Astrocyte of the spinal cord (primary cell): ENCODE measurements at places on chromosomes 1 and 21.

DNA sequence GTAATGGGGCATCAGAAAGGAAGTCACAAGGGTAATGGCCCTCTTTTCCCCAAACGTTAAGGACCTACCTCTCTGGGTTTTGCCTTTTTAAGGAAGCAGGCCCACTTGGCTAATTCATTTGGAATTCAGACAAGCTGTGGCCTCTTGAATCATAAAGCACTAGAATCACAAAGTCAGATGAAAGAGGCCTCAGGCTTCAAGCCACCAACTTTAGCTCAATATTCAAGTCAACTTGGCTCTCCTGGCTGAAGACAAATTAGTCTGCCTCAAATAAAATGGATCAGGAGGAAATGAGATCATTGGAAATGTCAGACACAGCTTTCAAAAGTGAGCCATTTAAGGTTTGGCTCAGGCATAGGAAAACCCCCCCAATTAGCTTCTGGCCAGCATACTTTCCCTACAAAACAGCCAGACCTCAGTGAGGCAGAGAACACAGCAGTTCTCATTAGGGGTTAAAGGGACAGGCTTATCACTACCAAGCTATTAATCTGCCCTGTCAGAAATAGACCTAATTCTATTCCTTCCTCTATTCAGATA is 34.3 kb downstream of the SLC35D1 start:
- peak; percentile 88 for DNase-seq

DNA sequence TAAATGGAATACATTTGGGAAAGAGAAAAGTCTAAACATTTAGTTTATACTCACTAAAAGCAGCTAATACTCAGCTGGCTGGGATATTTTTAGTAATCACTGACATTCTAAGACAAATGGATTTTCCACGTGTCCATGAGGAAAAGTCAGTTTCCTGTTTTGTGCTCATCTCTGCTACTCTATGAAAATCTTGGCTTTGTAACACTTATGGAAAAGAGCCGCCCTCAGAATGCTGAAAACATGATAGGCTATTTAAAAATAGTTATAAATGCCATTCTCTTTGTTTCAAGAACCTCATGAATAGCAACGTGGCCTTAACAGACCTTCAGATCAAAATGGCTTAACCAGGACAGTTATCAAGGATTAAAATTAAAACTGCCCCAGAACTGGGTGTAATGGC is 29.9 kb downstream of the MRAP start:
- peak; percentile 16 for DNase-seq

DNA sequence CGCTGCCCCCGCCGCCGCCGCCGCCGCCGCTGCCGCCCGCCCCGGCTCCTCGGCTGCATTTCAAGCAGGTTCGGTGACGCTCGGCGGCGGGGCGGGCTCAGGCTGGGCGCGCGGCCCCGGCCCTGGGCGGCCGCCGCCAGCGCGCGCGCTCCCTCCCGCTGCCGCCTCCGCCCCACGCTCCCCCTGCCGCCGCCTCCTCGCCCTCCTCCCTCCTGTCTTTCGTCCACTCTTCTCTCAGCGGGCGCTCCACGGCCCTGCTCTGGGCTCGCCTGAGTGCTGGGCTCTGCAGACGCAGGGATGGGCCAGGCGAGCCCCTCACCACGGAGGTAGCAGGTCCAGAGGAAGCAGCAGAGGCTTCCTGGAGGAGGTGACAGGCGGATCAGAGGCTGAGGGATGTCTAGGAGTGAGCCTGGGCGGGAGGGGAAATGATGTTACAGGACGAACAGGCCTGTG is at the start of gene LRP8:
LRP8 (minus strand) TSS at position 62 of the 453 bp plus-strand sequence. CDS start 158 bp downstream, outside the sequence.
- peak; percentile 57 for DNase-seq

GRCh38 chr1:92410706-92411105 is 76.0 kb downstream of the GFI1 start:
- DNase-seq, result no peak

DNA sequence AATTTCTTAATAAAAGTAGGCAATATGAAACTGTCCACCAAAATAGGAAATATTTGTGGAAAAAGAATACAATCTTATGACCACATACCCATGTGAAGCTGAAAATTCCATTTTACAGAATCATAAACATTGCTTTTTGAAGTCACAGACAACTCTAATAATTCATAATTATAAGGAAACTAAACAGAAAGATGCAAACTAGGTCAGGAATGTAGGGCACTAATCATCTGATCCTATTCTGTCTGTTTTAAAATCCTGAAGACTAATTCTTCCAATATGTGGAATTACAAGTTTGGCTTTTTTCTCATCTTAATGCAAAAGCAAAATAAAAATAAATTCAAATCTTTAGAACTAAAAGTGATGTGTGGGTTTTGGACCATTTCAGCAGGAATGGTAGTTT is 528.6 kb downstream of the LTN1 start:
- DNase-seq, result no peak

GRCh38 chr1:14755518-14756252 is 157.2 kb downstream of the KAZN start:
- DNase-seq, result no peak

GRCh38 chr1:173827611-173828010 is 2.9 kb upstream of the CENPL start:
- DNase-seq, result no peak

DNA sequence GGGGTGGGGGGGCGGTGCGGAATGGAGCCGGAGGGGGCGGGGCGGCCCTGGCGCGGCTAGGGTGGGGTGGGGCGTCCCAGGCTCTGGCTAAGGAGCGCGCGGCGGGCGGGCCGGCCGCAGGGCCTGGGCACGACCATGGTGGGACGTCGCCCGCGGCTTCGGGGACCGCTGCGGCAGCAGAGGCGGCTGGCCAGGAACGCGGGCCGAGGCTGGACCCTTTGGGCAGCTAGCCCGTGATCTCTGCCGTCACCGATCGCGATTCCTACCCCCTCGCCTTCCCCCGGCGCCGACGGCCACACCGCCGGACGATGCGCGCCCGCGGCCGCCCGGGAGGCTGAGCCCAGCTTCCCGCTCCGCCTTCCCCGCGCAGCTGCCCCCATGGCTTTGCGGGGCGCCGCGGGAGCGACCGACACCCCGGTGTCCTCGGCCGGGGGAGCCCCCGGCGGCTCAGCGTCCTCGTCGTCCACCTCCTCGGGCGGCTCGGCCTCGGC is at the start of gene MAP3K21:
MAP3K21 (plus strand) TSS at position 74 of the 491 bp plus-strand sequence; CDS start at position 379, 305 bp downstream.
- DNase-seq, result no peak

GRCh38 chr1:75725266-75725665 is 757 bp downstream of the ACADM start:
- peak; percentile 33 for DNase-seq

DNA sequence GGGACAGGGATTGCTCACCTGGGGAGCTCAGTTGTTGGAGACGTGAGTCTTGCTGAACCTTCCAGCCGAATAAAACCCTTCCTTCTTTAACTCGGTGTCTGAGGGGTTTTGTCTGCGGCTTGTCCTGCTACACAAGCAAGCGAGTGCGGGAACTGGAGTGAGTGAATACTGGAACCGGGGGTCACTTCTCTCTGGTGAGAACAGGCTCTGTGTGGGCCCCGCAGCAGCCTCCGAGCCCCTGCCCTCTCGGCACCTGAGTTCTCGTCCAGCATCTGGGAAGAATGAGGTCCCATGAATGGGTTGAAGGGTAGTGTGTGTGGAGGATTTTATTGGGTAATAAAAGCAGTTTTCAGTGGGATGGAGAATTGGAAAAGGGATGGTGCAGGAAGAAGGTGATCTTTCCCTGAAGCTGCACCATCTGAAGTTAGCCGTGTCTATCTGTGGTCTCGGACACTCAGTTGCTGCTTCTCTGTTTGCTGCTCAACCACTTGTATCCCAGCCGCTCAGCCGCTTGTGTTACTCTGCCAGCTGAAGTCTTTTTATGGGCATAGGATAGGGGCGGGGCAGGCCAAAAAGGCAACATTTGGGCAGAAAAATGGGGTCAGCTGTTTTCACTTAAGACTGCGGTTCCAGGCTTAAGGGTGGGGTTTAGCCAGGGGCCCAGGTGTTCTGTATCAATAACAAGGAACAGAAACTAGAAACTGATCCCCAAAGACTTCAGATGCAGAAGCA is 450.6 kb upstream of the CAMK1G start:
- DNase-seq, result no peak

DNA sequence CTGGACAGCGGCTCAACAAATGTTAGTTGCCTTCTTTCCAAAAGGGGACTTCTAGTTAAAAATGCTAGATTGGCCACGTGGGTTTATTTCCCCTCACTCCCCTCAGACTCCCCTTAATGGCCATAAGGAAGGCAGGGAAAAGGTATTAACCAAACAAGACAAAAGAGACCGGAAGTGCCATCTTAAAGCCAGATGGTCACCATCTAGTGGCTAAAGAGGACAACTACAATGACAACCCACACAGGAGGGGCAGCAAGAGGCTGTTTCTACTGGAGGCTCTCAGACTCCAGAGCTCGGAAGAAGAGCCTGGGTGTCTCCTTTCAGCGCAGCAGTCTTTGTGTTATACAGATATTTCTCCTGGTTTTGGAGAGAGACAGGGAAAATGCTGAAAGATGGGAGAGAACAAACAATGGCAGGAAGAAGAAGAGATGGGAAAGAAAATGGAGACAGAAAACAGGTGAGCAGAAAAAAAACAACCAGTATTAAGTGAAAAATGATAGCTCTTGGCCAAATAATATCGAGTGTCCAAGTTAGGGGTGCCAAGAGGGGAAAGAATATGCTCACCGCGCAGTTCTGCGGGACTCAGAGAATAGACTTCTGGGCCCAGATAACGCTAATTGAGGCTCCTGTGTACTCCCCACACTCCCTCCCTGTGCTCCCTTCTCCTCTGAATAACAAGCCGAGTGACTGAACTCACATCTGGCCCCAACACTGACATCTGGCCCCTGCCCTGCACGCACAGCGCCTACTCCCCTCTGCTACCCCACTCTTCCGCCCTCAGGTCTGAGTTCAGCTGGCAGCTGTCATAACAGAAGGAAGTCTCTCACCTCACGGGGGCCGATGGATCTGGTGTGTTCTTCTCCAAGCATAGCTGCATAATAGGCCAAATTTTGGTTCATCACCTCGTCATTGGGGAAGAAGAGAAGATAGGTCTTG is 9.6 kb downstream of the P3H1 start:
- DNase-seq, result peak; percentile 69

GRCh38 chr1:203046984-203047630 is 20.8 kb downstream of the PPFIA4 start:
- peak; percentile 59 for DNase-seq

GRCh38 chr1:89831462-89832120 is 10.8 kb downstream of the LRRC8D start:
- DNase-seq, result no peak

GRCh38 chr1:115647507-115647906 is 5.7 kb downstream of the VANGL1 start:
- DNase-seq, result no peak

GRCh38 chr1:11339346-11340232 is 66.6 kb downstream of the UBIAD1 start:
- DNase-seq, result no peak

DNA sequence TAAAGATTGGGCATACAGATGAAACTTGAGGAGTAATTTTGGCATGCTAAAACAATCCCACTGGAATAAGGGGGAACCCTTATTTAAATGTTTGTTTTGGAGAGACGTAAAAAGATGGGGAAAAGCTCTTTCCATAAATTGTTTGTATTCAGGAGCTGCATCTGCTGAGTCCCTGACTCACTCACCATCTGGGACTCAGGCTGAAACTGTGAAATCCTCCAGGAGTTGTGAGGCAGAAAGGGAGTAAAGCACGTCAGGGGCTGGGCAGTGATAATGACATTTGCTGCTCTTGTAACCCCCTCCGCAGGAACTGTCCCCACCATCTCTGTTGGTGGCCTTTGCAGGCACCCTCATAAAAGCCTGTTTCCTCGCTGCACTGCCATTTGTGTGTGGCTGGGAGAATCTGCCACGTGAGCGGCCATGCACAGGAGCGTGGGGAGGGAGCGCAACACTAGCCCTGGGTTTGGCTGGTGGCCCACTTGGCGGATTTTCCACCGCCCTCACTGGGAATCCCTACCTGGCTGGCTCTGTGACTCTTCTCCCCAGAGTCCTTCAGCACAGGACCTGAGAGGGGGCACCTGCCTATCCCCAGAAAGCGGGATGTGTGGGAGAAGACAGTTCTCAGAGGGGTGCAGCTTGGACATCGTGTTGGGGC is 45.3 kb downstream of the ZSCAN20 start:
- no peak for DNase-seq

GRCh38 chr1:148355976-148356375 is 127.1 kb downstream of the PPIAL4G start:
- no peak for DNase-seq

DNA sequence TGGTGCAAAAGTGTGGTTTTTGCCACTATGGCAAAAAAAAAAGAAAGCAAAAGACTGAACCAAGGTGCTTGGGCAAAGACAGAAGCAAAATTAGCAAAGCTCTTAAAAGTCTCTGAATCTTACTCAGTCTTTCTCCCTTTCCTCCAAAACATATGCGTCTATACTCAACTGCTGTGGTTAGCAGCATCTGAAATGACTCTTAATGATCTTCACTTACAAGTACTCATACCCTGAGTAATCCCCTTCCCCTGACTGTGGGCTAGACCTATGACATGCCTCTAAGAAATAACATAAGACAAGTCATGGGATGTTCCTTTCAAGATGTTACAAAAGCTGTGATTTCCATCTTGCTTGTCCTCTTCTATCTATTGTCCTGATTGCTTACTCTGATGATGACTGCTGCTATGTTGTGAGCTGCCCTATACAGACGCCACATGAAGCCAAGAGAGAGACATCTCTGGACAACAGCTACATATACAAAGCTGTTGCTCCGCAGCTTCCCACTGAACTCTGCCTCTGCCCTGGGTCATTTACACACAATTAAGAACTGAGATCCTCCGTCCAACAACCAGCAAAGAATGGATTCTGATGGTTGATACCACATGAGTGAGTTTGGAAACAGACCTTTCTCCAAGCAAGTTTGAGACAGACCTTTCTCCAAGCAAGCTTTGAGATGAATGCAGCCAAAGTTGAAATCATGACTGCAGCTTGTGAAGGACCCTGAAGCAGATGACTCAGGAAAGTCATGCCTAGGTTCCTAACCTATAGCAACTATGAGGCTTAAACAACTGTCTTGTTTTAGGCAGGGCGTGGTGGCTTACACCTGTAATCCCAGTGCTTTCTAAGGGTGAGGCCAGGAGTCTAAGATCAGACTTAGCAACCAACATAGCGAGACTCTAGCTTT is 55.2 kb downstream of the PUM1 start:
- DNase-seq, result peak; percentile 77

GRCh38 chr1:35443768-35444518 is 113.3 kb downstream of the KIAA0319L start:
- no peak for DNase-seq

GRCh38 chr1:42529724-42530181 is 66.7 kb downstream of the CCDC30 start:
- DNase-seq, result peak; percentile 25

GRCh38 chr1:179121159-179121938 is 39.5 kb downstream of the TOR3A start:
- peak; percentile 69 for DNase-seq

DNA sequence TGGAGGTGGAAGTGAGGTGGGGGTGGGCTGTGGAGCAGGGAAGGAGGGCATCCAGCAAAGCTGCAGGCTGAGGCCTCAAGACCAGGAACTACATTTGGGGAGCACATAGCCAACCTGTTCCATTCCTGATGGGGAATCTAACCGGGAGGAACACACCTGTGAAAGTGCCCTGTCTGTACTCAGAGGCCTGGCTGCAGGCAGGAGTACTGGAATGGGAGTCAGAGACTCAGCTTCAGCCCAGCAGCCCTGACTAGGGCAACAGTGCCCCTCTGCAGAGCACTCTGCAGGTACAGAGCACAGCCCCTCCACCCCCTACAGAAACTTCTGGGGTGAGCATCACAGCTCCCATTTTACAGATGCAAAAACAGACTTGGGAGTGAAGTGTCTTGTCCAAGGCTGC is 126.4 kb downstream of the DMRTB1 start:
- DNase-seq, result no peak

GRCh38 chr1:36166136-36166535 is 10.2 kb downstream of the MAP7D1 start:
- no peak for DNase-seq
